ENCODE measurements at places on chromosomes 5 and 9. TPM values are rescaled to one million over a fixed set of nuclear protein-coding genes. Genes with fewer than 3 reads are reported as not detected.

FREM1 gene
- 0.12 TPM for total RNA-seq

DNA sequence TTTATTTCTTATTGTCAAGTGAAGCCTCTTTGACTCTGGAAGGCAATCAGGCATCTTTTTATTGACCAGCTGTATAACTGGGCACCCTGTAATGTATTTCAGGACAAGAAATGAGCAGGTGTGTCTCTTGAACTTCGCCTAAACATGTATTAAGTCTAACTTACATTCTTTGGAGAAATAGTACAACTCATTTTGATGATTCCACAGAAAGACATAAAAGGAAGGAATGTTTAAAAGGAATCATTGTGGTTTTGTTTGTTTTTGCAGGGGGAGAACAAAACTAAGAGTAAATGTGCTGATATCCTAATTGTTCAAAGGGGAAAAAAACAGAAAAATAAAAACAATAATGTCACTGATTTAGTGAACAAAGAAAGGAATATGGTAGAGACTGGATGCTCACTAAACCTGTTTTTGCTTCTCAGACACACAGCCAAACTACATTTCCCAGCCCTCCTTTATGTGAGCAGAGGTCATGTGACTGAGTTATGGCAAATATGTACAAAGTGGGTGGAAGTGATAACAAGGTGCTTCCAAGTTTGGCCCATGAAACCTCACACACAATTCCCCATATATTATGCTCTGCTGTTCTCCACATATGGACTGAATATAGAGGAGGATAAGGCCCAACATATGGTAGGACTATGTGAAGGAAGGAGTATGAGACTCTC, 150.6 kb upstream of the ACOT12 start:
- H3K4me1 ChIP-seq: no peaks in the 10 kb centered on the region
- no peak overlapping the region for H3K4me3 ChIP-seq
- no peaks in the 10 kb centered on the region for H3K27me3 ChIP-seq
- no peak for DNase-seq

- DNase-seq: no peak
- H3K27ac ChIP-seq: no peak overlapping the region
Observed at GRCh38 chr5:153212471-153212870, 278.0 kb upstream of the GRIA1 start.

SCGB3A2 gene
- not detected for total RNA-seq

EFNA5 gene
- 1.4 TPM for total RNA-seq

LRRC70 gene
- 1.2 TPM for total RNA-seq

- no peaks in the 10 kb centered on the region for H3K27me3 ChIP-seq
- no peaks in the 10 kb centered on the region for H3K36me3 ChIP-seq
- H3K4me3 ChIP-seq: no peak overlapping the region
- no peaks in the 10 kb centered on the region for H3K4me1 ChIP-seq
- no peak for DNase-seq
- H3K27ac ChIP-seq: no peak overlapping the region
Observed at GRCh38 chr5:113755516-113755915, 242.0 kb downstream of the YTHDC2 start.

RASEF gene
- total RNA-seq: 6.1 TPM

DNA sequence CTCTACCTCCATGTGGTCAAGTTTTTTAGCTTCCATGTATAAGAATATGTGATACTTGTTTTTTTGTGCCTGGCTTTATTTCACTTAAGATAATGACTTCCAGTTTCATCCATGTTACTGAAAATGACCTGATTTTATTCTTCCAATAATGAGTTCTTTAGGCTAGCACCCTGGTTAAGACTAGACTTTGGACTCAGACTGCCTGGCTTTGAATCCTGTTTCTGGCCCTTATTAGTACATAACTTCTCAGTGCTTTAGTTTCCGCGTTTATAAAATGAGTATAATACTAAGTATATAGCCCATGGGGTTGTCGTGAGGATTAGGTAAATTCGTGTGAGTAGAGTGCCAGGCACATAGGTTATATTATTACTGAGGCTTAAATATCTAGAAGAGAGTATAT, 18.5 kb downstream of the KIAA1958 start:
- H3K4me1 ChIP-seq: peaks cover 42% of the 10 kb centered on the region
- DNase-seq: no peak
- no peaks in the 10 kb centered on the region for H3K27me3 ChIP-seq
- no peaks in the 10 kb centered on the region for H3K36me3 ChIP-seq
- peak overlapping the region; percentile 75 for H3K27ac ChIP-seq

PNPLA7 gene
- 14.2 TPM for total RNA-seq

- DNase-seq: no peak
- H3K27ac ChIP-seq: no peak overlapping the region
- H3K4me1 ChIP-seq: no peaks in the 10 kb centered on the region
- no peaks in the 10 kb centered on the region for H3K36me3 ChIP-seq
- no peaks in the 10 kb centered on the region for H3K27me3 ChIP-seq
Observed at GRCh38 chr5:168885324-168886120, 306.4 kb upstream of the PANK3 start.

GRCh38 chr5:151585970-151586369, 5.2 kb downstream of the FAT2 start:
- DNase-seq: no peak
- H3K27me3 ChIP-seq: no peaks in the 10 kb centered on the region
- no peak overlapping the region for H3K4me3 ChIP-seq
- no peaks in the 10 kb centered on the region for H3K4me1 ChIP-seq

DNA sequence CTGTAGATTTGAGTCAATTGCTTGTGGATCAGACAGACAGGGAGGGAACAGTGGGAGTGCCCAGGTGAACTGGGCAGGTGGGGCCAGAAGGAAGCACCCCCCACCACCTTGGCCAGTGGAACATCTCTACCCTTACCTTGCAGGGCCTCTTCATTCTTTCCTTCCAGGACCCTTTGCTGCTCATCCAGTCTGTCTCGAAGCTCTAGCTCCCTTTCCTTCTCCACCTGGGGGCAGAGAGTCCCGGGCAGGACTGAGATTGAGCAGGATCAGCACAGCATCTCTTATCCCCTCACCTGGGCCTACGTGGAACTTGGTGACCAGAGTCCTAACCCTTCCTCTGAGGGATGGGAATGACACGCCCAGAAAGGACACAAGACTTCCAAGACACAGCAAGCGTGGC, 25.0 kb downstream of the CCDC69 start:
- H3K4me3 ChIP-seq: no peak overlapping the region
- no peak overlapping the region for H3K27ac ChIP-seq
- peaks cover 12% of the 10 kb centered on the region for H3K4me1 ChIP-seq
- H3K36me3 ChIP-seq: no peaks in the 10 kb centered on the region
- no peak for DNase-seq

- peaks cover 17% of the 10 kb centered on the region for H3K36me3 ChIP-seq
- H3K4me3 ChIP-seq: no peak overlapping the region
- no peak for DNase-seq
- peak overlapping the region; percentile 64 for H3K27ac ChIP-seq
- no peaks in the 10 kb centered on the region for H3K4me1 ChIP-seq
Observed at GRCh38 chr5:69502767-69503488, 10.3 kb downstream of the OCLN start.

HMMR gene
- total RNA-seq: 2.0 TPM

GLIPR2 gene
- 3.3 TPM for total RNA-seq

DNA sequence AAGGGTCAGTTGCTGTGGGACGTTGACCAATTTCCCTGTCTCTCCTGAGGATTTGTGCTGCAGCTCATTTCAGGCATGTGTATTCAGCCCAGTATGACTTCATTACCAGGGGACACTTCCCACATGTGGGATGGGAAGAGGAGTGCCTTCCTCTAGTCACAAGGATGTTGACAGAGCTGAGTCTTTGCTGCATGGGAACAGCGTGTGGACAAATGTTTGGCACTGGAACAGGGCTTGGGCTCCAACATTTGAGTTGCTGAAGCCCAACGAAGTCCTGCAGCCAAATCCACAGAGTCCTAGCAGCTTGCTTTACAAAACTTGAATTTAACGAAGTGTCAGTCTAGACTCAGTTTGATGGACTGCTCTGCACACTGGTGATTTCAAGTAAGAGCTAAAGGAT, 283.2 kb downstream of the SH3GL2 start:
- no peak for DNase-seq
- no peaks in the 10 kb centered on the region for H3K27me3 ChIP-seq
- no peaks in the 10 kb centered on the region for H3K4me1 ChIP-seq

DNA sequence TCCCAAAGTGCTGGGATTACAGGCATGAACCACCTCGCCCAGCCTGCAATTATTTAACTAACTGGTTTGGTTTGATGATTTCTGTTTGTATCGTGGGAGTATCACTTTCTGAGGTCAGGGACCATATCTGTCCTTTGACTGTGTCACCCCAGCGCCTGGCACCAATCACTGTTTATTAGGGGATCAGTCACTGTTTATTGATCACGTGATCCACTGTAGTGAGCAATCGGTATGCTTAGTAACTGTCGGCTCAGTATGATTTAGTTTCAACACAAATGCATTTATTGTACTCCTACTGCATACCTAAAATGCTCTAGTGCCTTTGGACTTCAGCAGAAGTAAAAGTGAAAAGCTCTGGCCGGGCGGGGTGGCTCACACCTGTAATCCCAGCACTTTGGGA, 54.8 kb downstream of the COL5A1 start:
- H3K4me3 ChIP-seq: no peak overlapping the region
- H3K27me3 ChIP-seq: no peaks in the 10 kb centered on the region
- no peaks in the 10 kb centered on the region for H3K4me1 ChIP-seq
- DNase-seq: no peak
- no peaks in the 10 kb centered on the region for H3K36me3 ChIP-seq

DNA sequence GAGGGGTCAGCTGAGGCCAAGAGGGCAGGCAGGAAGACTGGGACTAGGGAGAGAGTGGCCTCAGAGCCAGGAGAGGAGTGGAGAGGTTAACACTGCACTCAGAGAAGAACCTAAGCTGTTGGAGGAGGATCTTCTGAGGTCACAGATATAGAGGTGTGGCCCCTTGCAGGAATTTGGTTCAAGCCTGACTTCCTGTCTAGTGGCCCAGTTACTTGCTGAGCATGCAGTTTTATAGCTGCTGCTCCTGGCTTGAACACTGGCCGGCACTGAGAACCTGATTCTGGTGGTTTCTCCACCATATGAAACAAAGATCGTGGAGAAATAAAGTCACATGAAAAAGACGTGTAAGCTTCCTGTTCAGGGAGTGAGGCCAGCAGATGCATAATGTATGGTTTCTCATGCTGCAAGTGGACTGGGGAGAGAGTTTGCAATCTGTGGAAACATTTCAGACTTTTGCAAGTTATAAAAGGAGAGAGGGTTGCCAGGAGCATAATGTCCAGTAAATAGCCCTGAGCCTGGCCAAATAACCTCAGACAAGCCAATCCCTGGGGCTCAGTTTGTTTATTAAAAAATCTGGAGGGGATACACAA, 82.6 kb downstream of the GALNT10 start:
- no peaks in the 10 kb centered on the region for H3K4me1 ChIP-seq
- H3K27me3 ChIP-seq: no peaks in the 10 kb centered on the region
- no peak for DNase-seq
- H3K27ac ChIP-seq: no peak overlapping the region
- no peak overlapping the region for H3K4me3 ChIP-seq

DNA sequence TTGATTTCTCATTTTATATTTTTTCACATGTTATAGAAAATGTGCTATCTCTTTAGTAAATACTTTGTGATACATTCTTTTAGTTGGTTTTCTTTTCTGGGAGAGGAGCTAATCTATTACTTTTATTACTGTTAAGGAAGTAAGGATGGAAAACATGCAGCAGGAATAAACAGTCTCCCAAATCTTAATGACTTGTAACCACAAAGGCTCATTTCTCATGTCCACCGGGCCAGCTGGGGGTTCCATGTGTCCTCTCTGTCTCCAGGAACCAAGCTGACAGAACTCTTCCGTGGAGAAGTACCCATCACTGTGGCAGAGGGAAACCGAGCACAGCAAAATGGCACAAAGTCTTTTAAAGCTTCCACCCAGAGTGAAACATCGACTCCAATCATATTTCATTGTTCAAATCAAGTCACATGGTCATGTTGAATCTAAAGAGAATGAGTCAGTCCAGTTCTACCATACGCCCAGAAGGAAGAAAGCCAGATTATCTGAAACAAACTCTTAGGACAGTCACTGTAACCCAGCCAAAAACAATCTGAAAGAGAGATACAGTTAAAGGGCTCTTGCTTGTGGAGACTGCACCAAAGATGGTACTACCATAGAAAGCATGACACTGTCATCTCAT, 97.1 kb upstream of the CDH6 start:
- no peak overlapping the region for H3K27ac ChIP-seq
- H3K4me1 ChIP-seq: no peaks in the 10 kb centered on the region
- H3K4me3 ChIP-seq: no peak overlapping the region
- no peaks in the 10 kb centered on the region for H3K36me3 ChIP-seq
- DNase-seq: no peak

GRCh38 chr5:14488709-14489108, 92.9 kb upstream of the OTULINL start:
- H3K4me3 ChIP-seq: no peak overlapping the region
- peaks cover 10% of the 10 kb centered on the region for H3K36me3 ChIP-seq
- no peak overlapping the region for H3K27ac ChIP-seq
- no peak for DNase-seq
- H3K4me1 ChIP-seq: no peaks in the 10 kb centered on the region

- H3K27me3 ChIP-seq: no peaks in the 10 kb centered on the region
- H3K27ac ChIP-seq: no peak overlapping the region
- H3K4me1 ChIP-seq: no peaks in the 10 kb centered on the region
- DNase-seq: no peak
Observed at GRCh38 chr5:127849408-127849807, 146.2 kb downstream of the CCDC192 start.

COL23A1 gene
- total RNA-seq: 0.28 TPM

DNA sequence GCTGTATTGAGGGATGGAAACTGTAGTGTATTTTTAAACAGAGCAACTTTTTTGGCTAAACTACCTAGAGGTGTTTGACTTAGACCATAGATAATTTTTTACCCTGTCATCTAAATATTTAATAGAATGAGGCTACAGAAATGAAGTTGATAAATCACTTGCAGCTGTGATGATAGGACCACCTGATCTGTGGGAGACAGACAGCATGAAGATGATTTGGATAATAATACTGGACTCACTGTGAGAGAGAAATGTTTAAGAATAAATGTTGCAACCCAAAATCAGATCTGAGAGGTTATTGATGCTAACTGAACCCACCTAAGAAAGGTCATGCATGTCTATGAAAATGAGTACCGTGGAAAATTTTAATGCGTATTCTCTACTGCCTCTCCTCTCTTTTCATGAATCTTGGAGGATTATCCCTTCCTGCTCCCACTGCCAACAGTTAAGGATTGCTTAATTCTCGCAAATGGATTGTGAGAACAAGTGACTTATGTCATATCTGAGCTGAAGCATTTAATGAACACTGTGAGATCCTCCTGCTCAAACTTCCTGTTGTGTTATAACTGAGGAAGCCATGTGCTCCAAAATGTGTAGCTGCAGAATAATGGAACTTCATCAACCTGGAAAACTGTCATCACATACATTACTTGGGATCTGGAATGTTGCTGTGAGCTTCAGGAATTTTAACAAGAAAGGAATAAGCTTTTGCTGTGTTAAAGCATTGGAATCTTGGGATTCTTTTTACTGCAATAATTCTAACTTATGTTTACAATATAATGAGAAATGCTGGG, 617.9 kb upstream of the CDH18 start:
- DNase-seq: no peak
- no peaks in the 10 kb centered on the region for H3K27me3 ChIP-seq
- H3K4me3 ChIP-seq: no peak overlapping the region
- H3K4me1 ChIP-seq: no peaks in the 10 kb centered on the region

GRCh38 chr5:17732351-17732923, 98.2 kb downstream of the TAF11L14 start:
- H3K4me1 ChIP-seq: no peaks in the 10 kb centered on the region
- H3K27ac ChIP-seq: no peak overlapping the region
- no peaks in the 10 kb centered on the region for H3K36me3 ChIP-seq
- H3K27me3 ChIP-seq: no peaks in the 10 kb centered on the region
